ENCODE measurements at places on chromosomes 11 and 22.

GRCh38 chr22:22955866-22956535 is 68.4 kb downstream of the IGLL5 start:
- DNase-seq: peak; percentile 69

- no peak for DNase-seq
These were observed 23.2 kb upstream of the IGLL1 start for GRCh38 chr22:23603266-23603665.

DNA sequence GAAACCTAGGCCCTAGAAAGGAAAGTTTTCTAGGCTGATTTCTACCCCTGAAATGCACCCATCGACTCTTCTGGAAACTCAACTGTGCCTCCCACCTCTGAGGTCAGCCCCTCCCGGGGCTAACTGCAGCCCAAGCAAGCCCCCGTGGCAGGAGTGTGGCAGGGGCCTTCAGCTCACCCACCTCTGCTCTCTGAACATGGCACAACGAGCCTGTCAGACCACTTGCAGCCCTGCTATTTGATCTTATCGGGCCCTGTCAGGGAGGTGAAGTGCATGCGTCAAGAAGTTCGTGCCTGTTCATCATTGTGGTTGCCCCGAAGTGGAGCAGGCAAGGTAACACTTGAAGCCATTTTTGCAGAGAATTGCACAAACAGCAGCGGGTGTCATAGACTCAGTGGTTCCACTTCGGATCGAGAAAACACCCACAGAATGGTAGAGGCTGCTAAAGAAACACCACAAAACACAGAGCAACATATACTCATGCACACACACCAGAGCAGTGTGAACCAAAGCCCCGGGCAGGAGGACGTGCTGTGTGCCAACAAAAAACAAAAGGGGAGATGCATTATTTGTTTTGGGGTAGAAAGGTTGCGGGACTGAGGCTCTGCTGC is 262.7 kb downstream of the ETS1 start:
- DNase-seq: no peak

DNA sequence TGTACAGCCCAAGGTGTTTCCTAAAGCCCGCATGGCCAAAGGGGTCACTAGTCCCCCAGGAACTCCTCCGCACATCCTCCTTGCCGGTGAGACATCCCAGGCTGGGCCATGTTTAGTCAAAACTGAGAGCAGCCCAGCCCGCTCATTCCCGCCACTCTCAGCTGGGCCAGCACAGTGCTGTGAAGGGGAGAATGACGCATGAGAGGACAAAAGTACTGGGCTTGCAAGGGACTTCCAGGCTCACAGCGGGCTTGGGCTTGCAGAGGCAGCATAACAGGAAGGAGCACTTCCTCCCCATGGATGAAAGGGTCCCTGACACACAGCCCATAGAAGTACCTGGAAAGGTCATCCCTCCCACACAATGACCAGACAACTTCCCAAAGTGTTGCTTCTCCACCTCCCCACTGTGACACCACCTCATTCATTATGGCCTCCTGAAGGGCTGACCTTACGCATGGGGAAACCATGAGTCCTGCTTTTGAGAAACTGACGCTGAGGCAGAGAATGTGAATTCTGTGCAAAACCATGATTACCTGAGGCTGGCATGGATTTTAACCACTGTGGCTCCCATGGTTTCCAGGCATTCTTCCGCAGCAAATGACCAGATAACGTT is 19.1 kb downstream of the ETS1 start:
- no peak for DNase-seq

DNA sequence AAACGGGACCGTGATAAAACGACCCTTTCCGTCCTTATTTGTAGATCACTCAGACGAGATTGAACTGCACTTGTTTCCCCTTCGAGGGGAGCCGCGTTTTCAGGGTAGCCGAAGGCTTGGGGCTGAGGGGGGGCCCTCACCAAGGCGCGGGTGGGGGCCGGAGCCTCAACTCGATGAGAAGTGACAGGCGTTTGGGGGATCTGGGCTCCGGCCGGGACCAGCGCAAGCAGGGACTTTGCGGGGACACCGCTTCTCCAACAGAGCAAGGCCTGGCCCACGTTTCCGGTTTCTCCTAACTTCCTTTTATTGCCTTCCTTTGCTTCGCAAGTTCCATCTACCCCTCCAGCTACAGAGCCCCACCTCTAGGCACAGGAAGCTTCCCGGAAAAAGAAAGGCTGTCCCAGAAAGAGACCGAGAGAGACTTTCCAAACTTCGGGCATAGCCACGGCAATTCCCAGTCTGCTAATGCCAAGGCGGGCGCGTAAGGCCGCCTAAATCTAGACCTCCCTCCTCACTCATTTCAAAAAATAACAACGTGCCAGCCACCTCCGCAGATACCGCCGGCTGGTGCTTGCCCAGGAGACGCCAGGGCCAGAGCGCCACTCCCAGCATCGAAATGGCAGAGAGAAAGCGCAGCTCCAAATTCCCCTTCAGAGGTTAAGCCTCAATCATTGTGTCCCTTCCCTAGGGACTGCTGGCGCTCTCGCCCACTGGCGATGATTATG is 6.6 kb downstream of the PAX6 start:
- DNase-seq: no peak

DNA sequence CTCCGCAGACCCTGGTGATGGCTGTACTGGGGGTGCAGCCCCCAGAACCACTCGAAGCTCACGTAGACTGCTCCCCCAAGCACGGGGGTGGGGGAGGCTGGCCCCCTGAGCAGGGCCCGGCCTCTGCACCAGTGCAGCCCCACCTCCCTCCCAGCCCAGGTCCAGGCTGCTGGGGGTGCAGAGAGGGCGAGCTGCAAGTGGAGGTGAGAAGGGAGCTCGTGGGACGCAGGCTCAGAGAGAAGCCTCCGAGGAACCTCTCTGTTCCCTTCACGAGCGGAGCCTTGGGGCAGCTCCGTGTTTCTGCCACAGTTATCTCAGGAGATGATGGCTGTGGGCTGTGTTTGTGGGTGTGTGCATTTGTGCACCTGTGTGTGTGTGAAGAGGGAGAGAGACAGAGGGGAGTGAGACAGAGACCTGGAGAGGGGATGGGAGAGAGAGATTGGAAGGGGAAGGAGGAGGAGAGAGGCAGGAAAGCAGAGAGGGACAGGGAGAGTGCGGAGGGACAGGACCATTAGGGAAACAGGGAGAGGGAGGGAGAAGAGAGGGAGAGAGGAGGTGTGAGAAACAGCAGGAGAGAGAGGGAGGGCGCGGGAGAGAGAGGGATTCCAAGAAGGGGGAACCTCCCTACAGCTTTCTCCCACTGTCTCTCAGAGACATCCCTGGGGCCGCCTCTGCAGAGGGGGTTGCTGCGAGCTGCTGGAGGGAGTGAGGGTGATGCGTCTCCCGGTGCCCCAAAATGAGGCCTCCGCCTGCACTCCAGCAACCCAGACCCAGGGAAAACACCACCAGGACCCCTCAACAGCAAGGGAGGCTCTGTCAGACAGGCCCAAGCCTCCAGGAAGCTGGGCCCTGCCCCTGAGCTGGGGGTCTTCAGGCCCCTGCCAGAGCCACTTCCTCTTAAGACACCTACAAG is 1488.6 kb downstream of the BRD1 start:
- DNase-seq: no peak

GRCh38 chr11:20055312-20055711 is 105.0 kb downstream of the DBX1 start:
- peak; percentile 60 for DNase-seq

DNA sequence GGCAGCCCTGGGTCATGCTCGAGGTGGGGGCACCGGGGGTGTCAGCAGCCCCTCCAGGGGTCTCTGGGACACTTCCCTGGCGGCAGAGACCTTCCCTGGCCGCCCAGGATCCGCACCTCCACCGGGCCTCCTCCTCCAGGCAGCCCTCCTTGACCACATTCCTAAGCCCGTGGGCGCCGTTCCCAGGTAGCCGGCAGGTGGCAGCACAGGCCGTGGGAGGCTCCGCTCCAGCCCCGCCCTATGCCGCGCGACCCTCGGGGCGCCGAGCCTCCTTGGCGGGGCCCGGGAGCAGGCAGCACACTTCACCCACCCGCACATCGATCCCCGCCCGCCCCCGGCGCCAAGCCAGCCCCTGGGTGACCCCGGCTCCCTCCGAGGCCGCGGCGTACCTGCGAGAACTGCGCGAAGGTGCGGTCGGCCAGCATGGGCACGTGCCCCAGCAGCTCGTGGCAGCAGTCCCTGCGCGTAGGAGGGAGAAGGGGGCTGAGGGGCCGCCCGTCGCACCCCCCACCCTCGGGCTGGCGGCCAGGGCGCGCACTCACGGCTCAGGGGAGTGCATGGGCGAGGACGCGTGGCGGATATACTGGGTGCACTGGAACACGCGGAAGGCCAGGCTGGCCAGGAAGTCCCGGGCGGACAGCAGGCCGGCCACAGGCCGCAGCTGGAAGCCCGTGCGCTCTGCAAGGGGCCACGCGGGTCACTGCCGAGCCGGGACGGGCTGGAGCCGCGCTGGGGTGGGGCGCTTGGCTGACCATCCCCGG is 5.3 kb upstream of the INS start:
- DNase-seq: peak; percentile 35

DNA sequence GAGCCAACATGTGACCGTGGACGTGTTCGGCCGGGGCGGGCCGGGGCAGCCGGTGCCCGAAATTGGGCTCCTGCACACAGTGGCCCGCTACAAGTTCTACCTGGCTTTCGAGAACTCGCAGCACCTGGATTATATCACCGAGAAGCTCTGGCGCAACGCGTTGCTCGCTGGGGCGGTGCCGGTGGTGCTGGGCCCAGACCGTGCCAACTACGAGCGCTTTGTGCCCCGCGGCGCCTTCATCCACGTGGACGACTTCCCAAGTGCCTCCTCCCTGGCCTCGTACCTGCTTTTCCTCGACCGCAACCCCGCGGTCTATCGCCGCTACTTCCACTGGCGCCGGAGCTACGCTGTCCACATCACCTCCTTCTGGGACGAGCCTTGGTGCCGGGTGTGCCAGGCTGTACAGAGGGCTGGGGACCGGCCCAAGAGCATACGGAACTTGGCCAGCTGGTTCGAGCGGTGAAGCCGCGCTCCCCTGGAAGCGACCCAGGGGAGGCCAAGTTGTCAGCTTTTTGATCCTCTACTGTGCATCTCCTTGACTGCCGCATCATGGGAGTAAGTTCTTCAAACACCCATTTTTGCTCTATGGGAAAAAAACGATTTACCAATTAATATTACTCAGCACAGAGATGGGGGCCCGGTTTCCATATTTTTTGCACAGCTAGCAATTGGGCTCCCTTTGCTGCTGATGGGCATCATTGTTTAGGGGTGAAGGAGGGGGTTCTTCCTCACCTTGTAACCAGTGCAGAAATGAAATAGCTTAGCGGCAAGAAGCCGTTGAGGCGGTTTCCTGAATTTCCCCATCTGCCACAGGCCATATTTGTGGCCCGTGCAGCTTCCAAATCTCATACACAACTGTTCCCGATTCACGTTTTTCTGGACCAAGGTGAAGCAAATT is 1.8 kb downstream of the FUT4 start:
- no peak for DNase-seq

DNA sequence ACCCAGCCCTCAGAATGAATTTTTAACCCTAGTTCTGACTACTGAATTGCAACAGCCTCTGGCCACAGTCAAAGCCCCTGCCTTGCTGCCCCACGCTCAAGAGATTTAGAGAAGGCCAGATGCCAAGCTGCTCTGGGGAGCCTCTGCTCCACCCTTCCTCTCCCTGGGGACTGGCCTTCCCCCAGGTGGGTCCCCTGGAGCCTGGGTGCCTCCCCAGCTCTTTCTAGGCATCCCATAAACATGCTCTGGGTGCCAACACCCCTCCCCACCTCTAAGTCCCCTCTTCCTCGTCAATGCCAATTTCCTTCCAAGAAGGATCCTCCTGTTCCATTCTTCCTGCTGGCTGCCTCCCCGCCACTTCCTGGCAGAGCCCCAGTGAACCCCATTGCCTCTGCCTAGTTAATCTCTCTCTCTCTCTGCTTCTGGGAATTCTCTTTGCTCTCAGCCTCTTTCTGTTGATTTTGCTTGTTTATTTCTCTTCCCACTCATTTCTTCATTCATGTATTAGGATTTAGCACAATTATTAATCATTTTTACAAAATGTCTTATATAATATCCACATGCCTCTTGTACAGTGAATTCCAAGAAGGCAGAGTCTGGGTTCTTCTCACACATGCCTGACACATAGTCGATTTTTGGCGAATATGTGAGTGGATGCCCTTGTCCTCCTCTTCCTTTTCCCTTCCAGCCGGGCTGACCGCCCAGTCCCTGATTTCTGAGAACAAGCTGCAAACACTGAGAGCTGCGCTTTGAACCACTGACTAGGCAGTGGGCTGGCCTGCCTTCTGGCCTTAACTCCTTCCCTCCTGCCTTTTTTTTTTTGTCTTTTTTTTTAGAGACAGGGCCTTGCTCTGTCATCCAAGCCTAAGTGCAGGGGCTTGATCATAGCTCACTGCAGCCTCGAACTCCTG is 17.5 kb downstream of the UQCR10 start:
- no peak for DNase-seq

- DNase-seq: no peak
These were observed 888.5 kb downstream of the NTM start for GRCh38 chr11:132258875-132259274.

DNA sequence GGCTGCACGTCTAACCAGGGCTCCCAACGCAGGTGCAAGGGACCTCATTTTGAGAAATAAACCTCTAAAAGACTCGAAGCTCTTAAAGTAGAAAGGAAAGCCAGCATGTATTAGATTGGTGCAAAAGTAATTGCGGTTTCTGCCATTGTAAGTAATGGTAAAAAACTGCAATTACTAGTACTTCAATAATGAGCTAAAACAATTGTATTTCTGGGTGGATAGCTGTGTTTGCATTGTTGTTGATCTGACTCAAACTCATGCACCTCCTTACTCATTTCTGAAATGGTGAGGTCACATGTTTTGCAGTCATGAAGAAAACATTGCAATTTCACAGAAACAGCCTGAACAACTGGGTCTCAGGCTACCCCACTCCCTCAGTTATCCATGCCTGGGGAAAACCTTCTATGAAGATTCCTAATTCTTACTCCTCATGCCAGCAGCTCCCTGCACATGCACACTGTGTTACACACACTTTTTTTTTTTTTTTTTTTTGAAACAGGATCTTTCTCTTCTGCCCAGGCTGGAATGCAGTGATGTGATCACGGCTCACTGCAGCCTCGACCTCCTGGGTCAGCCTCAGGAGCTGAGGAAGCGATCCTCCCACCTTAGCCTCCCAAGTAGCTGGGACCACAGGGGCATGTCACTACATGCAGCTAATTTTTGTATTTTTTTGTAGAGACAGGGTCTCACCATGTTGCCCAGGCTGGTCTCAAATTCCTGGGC is 24.6 kb downstream of the VWCE start:
- DNase-seq: no peak

- no peak for DNase-seq
These were observed 268.6 kb downstream of the TBC1D22A start for GRCh38 chr22:47030881-47031627.

- no peak for DNase-seq
These were observed 110.0 kb downstream of the TIMP3 start for GRCh38 chr22:32911503-32911902.

- DNase-seq: no peak
These were observed 113.1 kb downstream of the DBX1 start for GRCh38 chr11:20047006-20047768.

DNA sequence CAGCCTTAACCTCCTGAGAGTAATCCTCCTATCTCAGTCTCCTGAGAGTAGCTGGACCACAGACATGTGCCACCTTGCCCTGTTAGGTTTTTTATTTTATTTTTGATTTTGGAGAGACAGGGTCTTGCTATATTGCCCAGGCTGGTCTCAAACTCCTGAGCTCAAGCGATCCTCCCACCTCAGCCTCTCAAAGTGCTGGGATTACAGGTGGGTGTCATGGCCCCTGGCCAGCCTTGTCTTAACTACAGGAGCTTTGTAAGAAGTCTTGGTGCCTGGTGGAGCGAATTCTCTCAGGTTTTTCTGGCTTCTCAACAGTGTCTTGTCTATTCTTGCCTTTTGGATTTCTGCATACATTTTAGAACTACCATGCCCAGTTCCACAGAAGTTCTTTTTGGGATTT is 546.4 kb downstream of the TBC1D22A start:
- DNase-seq: no peak

Measured in MCF 10A (cell line).